ENCODE measurements at places on chromosomes 2 and 18. TPM values are rescaled to one million over a fixed set of nuclear protein-coding genes. Genes with fewer than 3 reads are reported as not detected.

GRCh38 chr18:6733758-6734157 is 4.2 kb downstream of the ARHGAP28 start:
- no peaks in the 10 kb centered on the region for H3K4me1 ChIP-seq
- no peak overlapping the region for H3K4me3 ChIP-seq
- H3K27me3 ChIP-seq = peaks cover 5% of the 10 kb centered on the region

DNAJC5G gene
- total RNA-seq = not detected

DNA sequence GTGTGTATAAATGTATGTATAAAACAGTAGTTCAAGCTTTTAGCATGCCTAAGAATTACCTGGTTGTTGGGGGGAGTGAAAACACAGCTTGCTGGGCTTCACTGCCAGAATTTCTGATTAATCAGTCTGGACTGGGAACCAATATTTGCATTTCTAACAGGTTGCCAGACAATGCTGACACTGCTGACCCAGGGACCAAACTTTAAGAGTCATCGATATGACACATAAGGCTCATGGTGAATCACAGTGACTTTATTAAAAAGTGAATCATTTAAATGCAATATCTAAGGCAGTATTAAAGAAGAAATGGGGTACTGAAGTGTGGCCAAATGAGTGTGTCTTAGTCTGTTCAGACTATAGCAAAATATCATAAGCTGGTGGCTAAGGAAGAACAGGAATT is 195.9 kb upstream of the DTNA start:
- H3K27ac ChIP-seq = no peak overlapping the region
- H3K36me3 ChIP-seq = no peaks in the 10 kb centered on the region
- H3K4me3 ChIP-seq = no peak overlapping the region
- DNase-seq = no peak
- H3K4me1 ChIP-seq = no peaks in the 10 kb centered on the region

DNA sequence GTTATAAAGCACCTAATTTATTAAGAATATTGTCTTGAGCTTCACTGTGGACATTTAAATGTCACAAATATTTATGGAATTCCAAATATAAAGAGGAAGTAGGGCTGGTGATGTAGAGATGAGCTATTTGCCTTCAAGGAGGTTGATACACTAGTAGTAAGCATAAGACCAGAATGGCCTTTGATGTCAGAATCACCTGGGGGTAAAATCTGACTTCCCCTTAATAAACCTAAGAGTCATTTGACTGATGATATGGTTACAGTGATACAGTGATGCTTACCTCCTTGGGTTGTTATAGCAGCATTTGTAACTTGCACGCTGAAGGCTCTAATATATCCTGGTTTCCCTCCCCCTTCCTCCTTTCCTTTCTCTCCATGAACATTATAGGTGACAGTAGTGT is 143.7 kb downstream of the CERS6 start:
- H3K4me3 ChIP-seq = no peak overlapping the region
- no peak for DNase-seq
- H3K27ac ChIP-seq = no peak overlapping the region

FNDC4 gene
- 1.3 TPM for total RNA-seq

- H3K36me3 ChIP-seq = no peaks in the 10 kb centered on the region
- peak overlapping the region; percentile 56 for H3K4me3 ChIP-seq
- peaks cover 20% of the 10 kb centered on the region for H3K4me1 ChIP-seq
- H3K27ac ChIP-seq = no peak overlapping the region
- peaks cover 29% of the 10 kb centered on the region for H3K27me3 ChIP-seq
Measured at GRCh38 chr2:161418275-161418714, 2.2 kb downstream of the TBR1 start.

LIMS4 gene
- total RNA-seq = 0.51 TPM

DNA sequence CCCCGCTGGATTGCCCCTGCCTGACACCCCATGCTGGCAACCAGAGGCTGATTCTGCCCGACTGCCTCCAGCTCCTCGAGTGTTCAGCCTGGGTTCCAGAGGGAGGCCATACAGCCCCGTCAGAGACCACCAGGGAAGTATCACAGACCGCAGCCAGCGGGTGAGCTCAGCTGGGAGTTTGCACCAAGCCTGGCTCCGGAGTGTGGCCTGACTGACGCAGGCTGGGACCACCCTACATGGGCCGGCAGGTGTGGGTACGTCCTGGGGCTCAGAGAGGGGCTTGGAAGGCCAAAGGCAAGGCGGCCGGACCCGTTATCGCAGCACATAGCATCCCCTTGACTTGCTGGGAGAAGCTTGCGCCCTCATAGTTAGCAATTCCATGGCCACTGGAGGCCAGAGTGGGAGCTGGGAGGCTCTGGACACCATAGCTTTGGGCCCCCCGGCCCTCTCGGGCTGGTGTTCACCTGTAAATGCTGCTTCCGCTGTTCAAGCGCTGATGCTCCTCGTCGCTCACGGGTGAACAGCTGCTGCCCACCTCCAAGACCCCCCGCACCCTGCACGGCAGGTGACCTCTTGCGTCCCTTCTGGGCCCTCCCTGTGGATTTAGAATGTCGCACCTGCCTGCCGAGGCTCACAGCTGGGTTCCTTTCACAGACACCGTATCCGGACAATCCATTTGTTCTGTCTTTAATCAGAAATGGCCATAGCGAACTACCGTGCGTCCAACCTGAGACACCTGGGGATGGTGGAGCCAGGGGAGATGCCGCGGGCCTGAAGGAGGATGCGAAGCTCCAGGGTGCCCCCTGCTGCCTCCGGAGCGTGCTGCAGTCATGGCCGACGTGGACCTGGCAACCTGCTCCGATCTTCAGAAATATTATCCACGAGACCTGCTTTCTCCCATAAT is 31.2 kb upstream of the SLC66A3 start:
- no peak overlapping the region for H3K4me3 ChIP-seq
- no peaks in the 10 kb centered on the region for H3K36me3 ChIP-seq
- H3K27me3 ChIP-seq = no peaks in the 10 kb centered on the region
- H3K4me1 ChIP-seq = no peaks in the 10 kb centered on the region

- peaks cover 7% of the 10 kb centered on the region for H3K27me3 ChIP-seq
- DNase-seq = no peak
- no peaks in the 10 kb centered on the region for H3K4me1 ChIP-seq
- no peak overlapping the region for H3K4me3 ChIP-seq
Measured at GRCh38 chr2:99605036-99605435, 115.2 kb upstream of the REV1 start.

DNA sequence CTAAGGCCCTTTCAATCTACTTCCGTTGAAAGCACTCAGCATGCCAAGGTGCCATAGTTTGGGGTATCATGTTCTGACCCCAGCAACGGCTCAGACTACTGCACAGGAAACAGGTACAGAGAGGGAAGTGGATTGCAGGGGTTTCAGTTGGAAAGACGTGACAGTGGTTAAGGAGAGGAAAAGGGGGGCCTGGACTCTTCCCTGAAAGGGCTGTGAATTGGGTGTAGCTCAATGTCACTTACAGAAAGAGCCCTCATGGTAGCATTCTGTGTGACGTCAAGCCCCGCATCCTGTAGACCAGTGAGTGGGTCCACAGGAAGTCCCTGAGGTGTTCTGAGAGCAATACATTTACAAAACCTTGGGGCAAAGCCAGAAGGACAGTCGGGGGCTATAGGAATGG is 121.5 kb upstream of the GYPC start:
- H3K36me3 ChIP-seq = no peaks in the 10 kb centered on the region
- H3K4me3 ChIP-seq = no peak overlapping the region
- no peak overlapping the region for H3K27ac ChIP-seq
- no peaks in the 10 kb centered on the region for H3K4me1 ChIP-seq

- H3K4me3 ChIP-seq = no peak overlapping the region
- no peak overlapping the region for H3K27ac ChIP-seq
- no peaks in the 10 kb centered on the region for H3K36me3 ChIP-seq
- H3K27me3 ChIP-seq = no peaks in the 10 kb centered on the region
Measured at GRCh38 chr2:159684796-159685195, 27.5 kb upstream of the MARCHF7 start.

Measured in Panc1 (cell line).